CD4-positive, alpha-beta memory T cell (primary cell): ENCODE measurements at places on chromosomes 2 and 18.

DNA sequence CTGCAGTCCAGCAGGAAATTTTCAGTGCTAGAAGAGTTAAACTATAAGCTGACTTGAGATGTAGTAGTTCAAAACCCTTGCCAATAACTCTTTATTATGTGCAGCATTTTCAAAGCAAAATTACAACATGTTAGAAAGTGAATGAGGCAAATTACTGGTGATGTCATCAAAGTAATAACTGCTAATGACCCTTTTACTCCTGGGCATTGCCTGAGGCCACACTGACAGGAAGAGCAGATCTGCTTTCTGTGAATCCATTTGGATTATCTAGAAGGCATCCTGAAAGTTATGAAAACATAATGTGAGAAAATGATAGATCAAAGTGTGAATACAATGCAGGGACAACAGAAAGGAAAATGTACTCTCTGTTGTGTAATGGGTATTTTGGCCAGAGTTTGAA is 139.6 kb upstream of the TRIB2 start:
- no peak for DNase-seq

- peak; percentile 50 for DNase-seq
Measured at GRCh38 chr2:197311421-197312033, 947 bp upstream of the ANKRD44 start.

- DNase-seq: no peak
Measured at GRCh38 chr2:165434865-165435496, 34.5 kb upstream of the CSRNP3 start.

DNA sequence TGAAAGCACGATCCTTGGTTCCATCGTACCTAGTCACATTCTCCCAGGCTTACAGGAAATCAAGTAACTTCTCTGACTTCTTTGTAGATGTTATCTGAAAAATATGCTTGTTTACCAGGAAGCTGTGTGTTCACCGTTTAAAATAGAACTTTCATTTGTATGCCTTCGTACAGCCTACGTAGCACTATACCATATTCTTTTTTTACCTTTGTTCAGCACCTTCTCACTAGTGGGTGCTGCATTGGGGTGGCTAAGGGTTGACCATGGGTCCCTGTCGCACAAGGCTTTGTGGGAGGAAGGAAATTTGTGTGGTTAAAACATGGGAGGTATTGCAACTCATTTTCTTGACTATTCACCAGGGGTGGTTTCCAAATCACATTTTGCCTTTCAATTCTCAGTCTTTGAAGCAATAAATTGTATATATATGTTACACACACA is 16.6 kb downstream of the MALT1 start:
- DNase-seq: peak; percentile 91

- DNase-seq: no peak
Measured at GRCh38 chr2:26740890-26741302, 23.2 kb upstream of the SLC35F6 start.

DNA sequence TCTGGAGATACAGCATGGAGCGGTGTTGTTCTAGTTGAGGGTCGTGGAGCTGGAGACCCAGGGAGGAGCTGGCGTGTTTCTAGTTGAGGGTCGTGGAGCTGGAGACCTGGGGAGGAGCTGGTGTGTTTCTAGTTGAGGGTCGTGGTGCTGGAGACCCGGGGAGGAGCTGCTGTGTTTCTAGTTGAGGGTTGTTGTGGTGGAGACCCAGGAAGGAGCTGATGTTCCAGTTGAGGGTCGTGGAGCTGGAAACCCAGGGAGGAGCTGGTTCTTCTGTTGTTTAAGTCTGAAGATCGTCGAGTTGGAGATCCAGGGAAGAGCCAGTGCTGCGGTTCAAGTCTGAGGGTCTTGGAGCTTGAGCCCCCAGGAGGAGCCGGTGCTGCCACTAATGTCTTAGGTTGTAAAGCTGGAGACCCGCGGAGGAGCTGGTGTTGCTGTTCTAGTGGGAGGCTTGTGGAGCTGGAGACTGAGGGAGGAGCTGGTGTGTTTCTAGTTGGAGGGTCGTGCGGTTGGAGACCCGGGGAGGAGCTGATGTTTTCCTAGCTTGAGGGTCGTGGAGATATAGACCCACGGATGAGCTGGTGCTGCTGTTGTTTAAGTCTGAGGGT is 155.3 kb downstream of the RTP5 start:
- no peak for DNase-seq
